ENCODE measurements at places on chromosomes 2 and 18. TPM values are rescaled to one million over a fixed set of nuclear protein-coding genes. Genes with fewer than 3 reads are reported as not detected.

SCG2 gene
- not detected for total RNA-seq

ASB18 gene
- total RNA-seq: not detected

GRCh38 chr2:238873841-238874240 lies 26.0 kb downstream of the TWIST2 start:
- no peak for DNase-seq

DNA sequence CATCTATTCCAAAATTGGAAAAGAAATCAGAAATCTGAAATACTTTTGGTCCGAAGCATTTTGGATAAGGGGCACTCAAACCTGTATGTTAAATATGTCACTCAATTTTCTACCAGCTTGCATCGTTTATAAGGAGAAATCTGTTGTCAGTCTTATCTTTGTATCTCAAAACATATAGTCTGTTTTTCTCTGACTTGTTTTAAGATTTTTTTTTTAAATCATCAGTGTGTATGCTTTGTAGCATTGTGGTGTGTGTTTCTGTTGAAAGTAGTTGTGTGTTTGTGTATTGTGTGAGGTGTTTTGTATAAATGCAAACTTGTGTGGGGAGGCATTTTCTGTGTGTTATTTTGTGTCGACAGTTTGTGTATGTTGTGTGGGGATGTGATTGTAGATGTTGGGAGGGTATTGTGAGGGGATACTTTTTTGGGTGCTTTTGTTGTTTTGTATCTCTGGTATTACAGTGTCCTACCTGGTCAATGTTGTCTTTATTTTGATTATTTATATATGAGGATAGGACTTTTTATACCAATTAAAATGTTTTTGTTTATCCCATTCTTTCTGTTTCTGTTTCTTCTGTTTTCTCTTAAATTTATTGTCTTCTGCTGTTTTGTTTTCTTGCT lies 30.9 kb downstream of the SMCHD1 start:
- no peak for DNase-seq

DNA sequence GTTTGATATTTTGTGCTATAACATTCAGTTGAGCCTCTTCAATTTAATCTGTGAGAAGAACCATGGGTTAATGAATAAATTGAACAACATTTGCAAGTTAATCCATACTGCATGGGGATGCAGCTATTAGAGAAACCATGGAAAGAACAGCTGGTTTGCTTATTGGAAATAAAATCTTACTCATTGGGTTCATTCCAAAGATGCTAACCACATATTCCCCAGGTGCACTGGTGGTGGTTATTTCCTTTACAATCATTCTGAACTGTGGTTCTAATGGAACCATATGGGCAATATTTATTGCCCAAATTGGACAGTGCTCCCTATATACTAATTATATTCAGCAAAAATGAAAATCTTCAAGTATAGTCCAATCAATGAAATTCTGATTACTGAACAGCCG lies 1200.4 kb upstream of the CDH2 start:
- DNase-seq: no peak

DNA sequence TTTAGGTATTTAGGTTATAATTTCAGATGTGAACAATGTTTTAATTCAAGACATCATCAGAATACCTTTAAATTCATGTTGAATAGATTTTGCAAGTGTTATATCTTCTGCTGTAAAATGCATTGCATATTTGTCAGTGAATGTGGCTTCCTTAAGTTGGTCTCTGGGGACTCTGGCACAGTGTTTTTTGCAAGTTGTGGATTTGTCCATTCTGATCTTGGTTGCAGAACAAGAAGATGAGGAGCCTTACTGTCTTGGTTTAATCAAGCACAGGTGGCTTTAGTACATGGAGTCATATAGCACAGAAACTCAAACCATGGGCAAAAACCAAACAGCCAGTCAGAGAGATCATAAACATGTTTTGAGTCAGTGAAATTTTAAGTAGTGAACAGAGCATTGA lies 135.7 kb downstream of the ARHGAP28 start:
- no peak for DNase-seq

GRCh38 chr2:160290598-160290997 lies 90.5 kb upstream of the ITGB6 start:
- no peak for DNase-seq

AQP12A gene
- not detected for total RNA-seq

KLHL41 gene
- 0.31 TPM for total RNA-seq

GRCh38 chr2:18490901-18491300 lies 69.6 kb downstream of the RDH14 start:
- no peak for DNase-seq

All from HepG2 (cell line).